ENCODE measurements at places on chromosomes 4 and X.

DNA sequence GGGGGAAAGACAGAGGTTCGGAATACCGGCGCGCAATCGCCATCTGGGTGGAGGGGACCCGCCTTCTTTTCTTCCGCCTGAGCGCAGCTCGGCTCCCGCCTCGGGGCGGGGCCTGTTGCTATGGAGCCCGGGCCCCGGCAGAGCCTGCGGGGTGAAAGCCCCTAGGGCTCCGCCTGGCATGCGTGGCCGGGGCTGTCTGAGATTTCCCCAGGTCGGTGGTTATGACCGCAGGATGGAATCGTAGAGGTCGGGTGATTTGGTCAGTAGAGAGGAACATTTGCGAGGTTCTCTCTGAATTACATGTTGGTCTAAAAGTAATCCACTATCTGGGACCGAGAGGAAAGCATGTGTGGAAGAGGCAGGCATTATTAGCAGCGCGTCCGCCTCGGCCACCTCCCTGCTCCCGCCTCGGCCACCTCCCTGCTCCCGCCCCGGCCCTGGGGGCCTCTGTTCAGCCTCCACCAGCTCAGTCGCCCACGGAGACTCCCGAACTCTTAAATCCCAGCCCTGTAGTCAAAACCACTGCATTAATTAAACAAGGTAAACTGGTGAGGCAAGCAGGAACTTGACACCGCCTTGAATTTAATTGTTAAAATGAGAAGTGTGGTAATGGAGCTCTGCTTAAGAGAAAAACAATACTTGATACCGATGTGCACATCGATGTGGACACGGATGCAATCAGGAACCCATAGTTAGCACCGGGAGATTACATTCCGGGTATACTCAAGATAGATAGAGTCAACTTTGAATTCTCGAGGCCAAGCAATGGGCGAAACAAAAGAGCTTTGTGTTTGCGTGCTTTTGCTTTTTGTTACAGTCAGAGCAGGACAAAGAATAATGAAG lies 45.2 kb downstream of the TRIM2 start:
- DNase-seq = peak; percentile 46

- DNase-seq = no peak
These were observed 255.1 kb downstream of the C4orf33 start for GRCh38 chr4:129350834-129351721.

GRCh38 chr4:188214861-188215260 lies 75.6 kb downstream of the TRIML1 start:
- no peak for DNase-seq

DNA sequence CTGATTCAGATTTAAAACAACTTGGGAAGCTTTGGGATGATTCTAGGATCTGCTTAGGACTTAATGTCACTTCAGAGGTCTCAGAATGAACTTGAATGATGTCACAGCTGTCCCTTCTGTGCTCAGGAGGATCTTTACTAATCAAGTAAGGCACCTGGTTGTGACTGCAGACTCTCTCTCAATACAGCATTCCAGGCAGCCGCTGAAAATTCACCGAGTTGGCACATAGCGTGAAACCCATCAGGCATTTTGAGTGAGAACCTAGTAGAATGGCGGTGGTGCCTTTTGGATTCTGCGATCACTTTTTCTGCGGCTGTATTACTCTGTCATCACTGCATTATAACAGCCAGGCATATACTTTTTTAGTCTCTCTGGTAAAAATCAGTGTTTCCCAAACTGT lies 16.5 kb downstream of the SNX25 start:
- no peak for DNase-seq

DNA sequence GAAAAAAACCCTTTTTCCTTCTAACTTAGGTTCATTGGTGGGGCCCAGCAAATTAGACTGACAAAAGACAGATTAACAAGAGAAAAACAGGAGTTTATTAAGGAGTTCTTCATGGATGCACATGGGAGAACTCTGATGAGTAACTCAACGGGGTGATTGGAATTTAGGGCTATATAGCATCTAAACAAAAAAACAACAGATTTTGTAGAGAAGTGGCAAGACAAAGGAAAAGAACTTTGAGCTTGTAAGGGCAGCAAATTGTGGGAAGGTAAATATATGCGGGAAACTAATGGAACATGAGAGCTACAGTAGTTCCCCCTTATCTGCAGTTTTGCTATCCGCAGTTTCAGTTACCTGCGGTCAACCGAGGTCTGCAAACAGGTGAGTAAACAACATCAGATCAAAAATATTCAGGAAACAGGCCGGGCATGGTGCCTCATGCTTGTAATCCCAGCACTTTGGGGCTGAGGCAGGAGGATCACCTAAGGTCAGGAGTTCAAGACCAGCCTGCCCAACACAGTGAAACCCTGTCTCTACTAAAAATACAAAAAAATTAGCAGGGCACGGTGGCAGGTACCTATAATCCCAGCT lies 573.6 kb downstream of the ADGRL3 start:
- no peak for DNase-seq

DNA sequence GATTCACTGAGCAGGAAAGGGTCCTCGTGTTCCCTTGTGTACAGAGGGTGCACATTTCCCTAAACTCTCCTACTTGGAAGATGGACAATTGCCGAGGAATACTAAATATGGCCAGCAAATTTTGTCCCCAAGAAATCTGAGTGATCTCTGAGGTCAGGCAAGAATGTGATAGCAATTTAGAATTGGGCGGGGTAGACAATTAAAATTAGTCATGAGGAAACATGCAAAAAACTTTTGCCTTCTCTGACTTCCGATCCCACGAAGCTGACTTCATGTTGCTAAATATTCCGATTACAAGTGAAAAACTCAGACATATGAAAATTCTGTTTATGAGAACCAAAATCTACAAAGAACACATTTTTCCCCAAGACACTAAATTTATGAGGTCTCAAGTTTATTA lies 453.9 kb upstream of the ZFP42 start:
- DNase-seq = no peak

GRCh38 chr4:137307806-137308205 lies 224.5 kb downstream of the PCDH18 start:
- DNase-seq = peak; percentile 65

GRCh38 chr4:108946237-108946636 lies 183.4 kb upstream of the ETNPPL start:
- DNase-seq = no peak

- no peak for DNase-seq
These were observed 10.0 kb upstream of the SPRY1 start for GRCh38 chr4:123386609-123387008.

DNA sequence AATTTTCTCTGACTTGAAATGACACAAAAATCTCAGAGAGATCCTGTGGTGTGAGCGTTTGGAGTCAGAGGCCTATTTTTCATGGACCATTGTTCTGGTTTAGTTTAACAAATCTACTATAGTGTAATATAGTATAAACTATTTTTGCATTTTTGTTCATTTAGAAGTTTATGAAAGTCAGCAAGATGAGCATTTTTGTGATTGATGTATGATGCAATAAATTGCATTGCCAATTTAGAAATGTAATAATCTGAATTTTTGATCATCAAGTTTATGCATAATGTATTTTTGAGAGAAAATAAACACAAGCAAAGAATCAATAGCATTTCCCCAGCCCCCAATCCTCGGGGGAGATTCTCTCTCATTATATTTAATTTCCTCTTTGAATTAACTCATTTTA lies 519.5 kb upstream of the FTHL17 start:
- DNase-seq = no peak

DNA sequence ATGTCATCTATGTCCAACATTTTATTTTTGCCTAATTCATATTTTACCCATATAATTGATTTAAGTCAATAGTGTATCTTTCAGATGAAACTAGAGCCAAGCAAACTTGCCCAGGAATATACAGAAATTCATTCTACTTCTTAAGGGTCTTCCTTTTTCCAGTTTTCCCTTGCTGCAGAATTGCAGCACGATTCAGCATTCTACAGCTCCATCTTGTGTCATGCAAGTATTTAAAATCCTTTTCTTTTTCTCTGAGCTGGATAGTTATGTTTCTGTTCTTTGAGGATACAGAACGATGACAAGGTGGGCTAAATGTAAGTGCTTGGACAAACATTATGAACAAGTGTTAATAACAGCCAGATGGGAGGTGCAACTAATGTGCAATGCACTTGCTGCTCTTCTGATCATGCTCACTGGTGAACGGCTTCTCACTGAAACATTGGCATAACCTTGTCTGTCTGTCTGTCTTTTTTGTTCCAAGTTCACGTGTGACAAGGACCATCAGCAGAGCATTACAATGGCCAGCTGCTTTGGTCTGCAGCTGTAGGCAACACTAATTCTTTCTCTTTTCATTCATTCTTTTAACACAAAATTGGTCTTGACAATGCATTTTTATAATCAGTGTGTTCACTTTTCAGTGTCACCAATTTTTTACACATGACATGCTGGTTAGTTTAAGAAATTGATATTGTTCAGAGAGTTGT lies 1821.7 kb downstream of the ARAP2 start:
- DNase-seq = no peak

GRCh38 chrX:132592880-132593279 lies 104.0 kb upstream of the MBNL3 start:
- DNase-seq = no peak

DNA sequence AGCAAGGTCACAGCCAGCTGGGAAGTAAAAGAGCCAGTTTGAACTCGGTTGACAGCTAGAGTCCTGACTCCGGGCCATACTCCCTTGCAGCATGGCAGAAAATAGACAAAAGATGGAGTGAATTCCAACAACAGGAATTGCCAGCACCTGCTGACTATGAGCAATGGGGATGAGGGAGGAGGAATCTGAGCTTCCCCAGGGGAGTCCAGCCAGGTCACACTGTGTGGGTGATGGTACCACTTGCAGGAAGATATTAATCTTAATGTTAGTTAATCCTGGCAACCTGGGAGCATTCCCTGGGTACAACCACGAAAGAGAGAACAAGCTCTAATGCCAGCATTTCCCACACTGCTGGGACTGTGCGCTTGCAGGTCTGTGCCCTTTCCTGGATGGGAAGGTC lies 48.1 kb upstream of the S100G start:
- no peak for DNase-seq

DNA sequence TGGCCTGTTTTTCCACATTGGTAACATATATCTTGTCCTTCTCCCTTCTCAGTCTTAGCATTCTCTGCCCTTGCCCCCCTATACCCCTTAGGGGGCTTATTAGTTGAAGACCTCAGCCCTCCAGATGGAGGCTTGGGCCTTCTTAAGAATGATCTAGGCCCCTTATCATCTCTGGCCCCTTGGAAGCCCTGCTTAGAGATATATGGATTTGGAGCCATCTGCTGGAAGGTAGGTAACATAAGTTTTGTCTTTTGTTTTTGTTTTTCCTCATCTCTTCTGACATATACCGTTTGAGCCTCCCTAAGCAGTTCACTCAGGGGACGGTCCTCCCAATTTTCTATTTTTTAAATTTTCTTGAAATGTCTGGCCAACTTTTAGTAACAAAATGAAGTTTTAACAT lies 48.3 kb upstream of the NAP1L2 start:
- no peak for DNase-seq

DNA sequence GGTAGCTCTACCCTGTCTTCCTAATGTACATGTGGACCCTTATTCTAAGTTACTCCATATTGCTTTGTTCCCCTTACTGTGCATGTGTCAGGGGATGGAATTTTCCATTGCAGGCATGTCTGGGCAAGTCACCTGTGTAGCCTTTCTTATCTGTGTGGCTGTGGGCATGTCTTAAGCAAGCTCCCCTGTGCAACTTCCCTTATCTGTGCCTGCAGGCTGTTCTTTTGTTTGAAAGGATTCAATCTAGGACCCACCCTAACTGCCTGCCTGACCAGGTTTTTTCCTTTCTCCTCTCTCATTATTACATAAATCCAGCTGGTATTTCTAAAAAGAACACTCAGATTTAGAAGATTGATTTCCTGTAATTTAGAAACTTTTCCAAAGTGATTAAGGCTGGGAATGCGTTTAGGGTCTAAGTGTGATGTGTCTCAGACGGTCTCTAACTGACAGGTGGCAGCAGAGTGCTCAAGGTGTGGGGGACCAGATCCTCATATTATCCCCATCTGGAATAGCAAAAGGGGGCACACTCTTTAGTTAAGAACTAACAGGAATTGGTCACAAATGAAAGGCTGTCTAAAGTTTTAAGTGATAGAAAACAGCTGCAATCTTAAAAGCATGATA lies 198.9 kb upstream of the PPP1R2C start:
- no peak for DNase-seq

- DNase-seq = no peak
These were observed 63.4 kb downstream of the CLDN34 start for GRCh38 chrX:10030570-10030969.

DNA sequence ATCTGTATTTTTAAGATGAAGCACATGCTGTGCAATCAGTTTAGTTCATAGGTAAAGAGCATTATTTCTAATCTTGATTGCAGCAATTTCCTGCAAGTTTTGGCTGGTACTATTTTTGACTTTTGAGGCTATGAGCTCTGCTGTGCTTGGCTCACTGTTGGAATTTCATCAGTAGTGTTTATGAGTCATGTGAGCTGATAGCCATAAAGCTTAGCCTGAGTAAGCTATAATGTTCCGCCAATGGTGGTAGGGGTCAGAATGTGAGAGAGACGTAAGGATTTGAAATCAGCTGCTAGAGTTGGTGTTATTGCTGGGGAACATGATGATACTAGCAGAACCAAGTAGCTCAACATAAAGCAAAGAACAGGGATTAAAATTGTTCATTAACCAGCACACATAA lies 590.9 kb upstream of the GNPDA2 start:
- DNase-seq = peak; percentile 26

DNA sequence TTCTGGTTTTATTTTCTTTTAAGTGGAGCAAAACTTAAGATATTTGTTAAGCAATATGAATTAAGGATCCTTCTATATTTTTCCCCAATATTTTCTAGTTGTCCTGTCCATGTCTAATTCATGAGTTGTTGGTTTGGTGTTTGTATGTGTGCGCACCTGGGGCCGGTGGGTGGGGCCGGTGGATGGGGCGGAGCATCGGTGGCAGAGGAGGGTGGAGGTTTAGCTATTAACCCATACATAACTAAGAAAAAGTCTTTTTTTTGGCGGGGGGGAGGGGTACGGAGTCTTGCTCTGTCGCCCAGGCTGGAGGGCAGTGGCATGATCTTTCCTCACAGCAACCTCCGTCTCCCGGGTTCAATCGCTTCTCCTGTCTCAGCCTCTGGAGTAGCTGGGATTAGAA lies 489.8 kb downstream of the PDGFC start:
- no peak for DNase-seq

- DNase-seq = no peak
These were observed 52.1 kb downstream of the PTCHD1 start for GRCh38 chrX:23386726-23387125.

- DNase-seq = no peak
These were observed 63.6 kb upstream of the MAP3K15 start for GRCh38 chrX:19578956-19579355.

DNA sequence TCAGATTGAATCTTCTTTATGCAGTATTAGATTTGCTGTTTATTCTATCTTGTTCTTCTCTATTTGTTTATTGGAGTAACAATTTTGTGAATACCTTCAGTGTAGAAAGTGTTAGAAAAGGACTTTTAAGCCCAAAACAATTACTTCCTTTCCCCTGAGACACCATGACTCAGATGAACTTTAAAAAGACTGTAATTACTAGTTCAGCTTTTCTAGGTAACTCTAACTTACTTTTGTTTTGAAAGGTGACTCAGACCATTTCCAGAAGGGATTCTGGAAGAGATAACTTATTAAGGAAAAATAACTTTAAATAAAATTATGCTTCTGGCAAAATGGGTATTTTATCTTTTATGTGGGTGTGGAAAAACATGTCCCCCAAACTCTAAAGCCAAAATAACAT lies 561.5 kb upstream of the PCDH10 start:
- peak; percentile 9 for DNase-seq
